SK-N-SH treated with all-trans-retinoic acid at 6 μM for 48 hours (cell line): ENCODE measurements at places on chromosomes 16 and 17.

DNA sequence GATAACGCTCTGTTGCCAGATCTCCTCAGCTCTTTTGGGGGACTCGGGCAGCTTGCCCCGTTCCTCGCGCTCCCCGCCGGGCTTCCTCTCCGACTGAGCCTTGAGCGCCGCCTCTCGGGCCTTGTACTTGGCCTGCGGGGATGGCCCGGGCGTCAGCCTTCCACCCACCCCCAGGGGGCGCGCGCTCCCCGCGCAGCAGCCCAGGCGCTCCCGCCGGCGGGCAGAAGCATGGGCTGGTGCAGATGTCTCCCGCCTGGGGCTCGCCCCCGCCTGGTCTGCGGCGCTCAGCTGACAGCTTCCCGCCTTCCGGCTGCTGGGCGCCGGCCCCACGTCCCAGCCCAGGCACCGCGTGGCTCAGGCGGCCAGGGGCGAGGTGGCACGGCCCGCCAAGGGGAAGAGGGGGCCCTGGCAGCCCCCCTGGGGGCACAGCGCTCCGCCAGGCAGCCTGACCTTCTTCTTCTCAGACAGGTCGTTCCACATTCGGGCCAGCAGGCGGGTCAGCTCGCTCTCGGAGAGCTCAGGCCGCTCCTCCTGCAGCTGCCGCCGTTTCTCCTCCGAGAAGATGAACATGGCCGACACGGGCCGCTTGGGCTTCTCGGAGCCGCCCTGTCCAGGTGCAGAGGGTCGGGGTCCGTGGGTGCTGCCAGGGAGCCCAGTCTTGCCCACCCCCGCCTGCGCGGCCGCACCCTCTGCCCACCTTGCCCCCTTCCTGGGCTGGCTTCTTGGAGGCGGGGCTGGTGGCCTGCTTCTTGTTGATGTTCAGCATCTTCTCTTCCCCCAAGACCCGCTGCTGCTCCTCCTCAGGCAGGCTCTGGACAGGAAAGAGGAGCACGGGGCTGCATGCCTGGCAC, 8.9 kb downstream of the UBTF start:
- ATAC-seq: peak; percentile 81

DNA sequence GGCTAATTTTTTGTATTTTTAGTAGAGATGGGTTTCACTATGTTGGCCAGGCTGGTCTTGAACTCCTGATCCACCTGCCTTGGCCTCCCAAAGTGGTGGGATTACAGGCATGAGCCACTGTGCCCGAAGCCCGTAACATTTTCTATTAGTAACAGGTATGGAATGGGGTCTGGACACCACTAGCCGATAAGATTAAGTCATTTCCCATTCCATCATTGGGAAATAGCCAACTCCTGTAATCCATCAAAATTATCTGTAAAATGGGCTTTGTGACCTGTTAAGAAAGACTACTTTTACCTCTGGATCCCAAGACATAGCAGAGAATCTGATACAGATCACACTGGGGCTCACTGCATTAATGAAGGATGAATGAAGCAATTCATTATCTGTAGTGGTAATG, 3.9 kb upstream of the LUC7L3 start:
- no peak for ATAC-seq

DNA sequence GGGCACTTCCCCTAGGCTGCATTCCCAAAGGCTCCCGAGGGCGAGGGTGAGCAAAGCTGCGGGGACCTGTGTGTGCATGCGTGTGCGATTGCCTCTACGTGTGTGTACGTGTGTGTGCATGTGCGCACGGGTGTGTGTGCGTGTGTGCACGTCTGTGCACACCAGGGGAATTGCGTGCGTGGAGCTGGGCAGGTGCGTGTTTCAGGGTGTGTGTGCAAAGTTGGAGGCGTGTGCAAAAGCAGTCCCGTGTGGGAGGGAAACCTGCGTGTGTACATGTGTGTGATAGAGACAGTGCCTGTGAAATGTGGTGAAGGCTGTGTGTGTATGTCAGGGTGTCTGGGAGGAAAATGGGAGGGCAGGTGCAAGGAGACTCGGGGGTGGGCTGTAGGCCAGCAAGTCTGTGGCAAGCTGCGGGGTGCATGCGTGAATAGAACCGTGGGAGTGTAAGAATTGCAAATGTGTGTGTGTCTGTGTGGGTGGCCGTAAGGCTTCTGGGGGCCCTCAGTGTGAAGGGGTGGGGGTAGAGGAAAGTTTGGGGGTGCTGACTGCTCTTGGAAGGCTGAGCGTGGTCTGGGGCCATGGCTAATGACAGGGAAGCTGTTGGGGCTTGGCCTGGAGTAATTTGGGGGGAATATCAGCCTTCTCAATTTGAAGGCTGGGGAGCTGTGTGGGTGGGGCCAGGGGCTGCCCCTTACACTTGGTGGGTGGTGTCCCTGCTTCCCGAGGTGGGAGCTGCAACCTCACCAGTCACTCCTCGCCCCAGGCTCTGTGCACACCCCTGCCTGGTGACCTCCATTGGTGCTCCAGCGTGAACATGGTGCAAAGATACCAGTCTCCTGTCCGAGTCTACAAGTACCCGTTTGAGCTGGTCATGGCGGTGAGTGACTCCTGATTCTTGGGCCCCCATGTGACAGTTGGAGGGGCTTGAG, 644 bp downstream of the SEC14L5 start:
- no peak for ATAC-seq

GRCh38 chr17:43333433-43333943, 65.3 kb upstream of the ARL4D start:
- no peak for ATAC-seq
